ENCODE measurements at places on chromosomes 13 and 19.

GRCh38 chr13:73935991-73936390 lies 198.2 kb downstream of the KLF12 start:
- DNase-seq: no peak

DNA sequence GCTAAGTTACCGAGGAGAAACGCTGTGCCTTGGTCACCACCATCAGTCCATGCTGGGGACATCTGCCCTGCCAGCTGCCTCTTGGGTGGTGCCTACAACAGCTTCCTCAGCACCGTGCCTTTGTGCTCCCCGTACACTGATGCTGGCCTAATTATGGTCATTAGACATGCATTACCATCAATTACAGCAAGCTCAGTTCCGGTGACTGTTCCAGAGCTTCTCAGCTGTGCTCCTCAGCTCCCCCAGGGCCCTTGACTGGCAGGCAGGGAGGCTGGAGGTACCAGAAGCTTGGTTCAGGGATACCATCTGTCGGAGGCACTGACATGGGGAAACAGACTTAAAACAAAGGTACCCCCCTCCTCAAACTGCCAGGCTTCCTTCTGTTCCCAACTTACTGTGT lies 40.2 kb downstream of the CILP2 start:
- DNase-seq: no peak

DNA sequence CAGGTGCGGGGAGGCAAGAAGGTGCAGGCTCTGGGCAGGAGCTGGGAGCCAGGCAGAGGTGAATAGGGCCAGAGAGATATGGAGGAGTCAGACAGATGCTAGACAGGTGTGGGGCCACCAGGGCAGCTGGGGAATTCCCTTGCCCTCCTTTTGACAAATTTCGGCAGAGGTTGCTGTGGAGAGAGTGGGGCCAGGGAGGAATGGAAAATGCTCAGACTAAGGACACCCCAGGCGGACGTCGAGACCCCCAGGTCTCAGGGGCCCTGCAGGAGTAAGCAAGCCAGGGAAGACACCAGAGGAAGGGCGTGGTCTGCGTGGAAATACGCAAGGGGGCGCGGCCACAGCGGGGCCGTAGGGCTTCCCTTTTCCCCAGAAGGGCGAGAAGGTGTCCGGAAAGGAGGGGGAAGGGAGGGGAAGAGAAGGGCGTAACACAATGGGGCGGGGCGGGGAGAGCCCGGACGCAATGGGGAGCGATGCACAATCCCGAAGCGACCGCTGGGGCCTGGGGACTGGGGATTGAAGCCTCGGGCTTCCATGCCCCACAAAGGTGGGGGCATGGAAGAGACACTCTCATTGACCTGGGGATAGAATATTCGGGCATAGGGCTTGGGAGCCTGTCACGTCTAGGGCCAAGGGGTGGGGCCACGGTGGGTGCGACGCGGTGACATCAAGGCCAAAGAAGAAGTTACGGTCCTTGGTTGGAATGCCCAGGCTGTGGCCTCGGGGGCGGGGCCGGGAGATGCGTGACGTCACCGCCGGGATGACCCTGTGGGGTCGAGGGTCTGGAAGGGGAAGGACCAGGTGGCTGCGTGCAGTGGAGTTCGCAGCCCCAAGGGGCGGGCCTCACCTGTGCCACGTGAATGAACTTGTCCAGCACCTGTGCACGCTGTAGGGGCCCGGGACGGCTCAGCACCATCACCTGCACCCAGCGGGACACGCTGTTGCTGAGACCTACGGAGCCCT lies 8.2 kb downstream of the RASGRP4 start:
- DNase-seq: no peak

- no peak for DNase-seq
Measured at GRCh38 chr19:2728783-2729387, 7.7 kb upstream of the DIRAS1 start.

DNA sequence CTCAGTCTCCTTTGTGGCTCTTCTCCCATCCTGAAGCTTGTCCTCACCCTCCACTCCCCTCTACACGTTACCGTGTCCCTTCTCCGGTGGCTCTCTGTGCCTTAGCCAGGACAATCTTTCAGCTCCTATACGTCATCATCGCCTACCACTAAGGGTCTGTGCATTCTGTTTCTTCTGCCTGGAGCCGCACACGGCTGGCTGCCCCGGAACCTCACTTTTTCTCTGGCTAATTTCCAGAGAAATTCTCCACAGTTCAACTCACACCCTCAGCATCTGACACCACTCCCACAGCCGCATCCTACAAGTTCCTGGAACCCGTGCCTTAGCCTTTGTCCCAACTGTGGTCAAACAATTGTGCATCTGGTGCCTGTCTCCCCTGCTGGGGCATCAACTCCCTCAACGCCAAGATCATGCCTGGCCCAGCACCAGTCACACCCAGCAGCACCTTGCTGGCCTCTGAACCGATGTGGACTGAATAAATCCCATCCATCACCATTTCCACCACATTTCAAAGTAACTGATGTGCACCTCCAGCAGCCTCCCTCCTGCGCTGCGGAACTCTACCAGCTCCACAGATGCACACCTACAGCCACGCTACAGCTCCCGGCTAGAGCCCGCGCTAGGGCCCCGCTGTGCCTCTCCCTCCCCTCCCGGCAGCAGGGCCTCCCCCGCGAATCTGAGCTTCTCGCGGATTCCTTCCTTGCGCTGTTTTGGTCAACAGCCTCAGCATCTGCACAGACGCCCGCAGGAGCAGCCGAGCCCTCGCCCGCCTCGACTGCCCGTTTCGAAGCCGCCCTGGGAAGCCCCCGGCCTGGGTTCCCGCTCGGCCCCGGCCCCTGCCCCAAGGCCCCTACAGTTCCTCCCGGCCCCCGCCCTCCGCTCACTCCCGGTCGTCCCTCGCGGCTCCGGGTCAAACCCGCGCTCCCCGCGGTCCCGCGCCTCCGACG lies 689 bp downstream of the DCUN1D2 start:
- peak; percentile 54 for DNase-seq

GRCh38 chr19:19526581-19527370 lies 1.9 kb upstream of the YJEFN3 start:
- no peak for DNase-seq

DNA sequence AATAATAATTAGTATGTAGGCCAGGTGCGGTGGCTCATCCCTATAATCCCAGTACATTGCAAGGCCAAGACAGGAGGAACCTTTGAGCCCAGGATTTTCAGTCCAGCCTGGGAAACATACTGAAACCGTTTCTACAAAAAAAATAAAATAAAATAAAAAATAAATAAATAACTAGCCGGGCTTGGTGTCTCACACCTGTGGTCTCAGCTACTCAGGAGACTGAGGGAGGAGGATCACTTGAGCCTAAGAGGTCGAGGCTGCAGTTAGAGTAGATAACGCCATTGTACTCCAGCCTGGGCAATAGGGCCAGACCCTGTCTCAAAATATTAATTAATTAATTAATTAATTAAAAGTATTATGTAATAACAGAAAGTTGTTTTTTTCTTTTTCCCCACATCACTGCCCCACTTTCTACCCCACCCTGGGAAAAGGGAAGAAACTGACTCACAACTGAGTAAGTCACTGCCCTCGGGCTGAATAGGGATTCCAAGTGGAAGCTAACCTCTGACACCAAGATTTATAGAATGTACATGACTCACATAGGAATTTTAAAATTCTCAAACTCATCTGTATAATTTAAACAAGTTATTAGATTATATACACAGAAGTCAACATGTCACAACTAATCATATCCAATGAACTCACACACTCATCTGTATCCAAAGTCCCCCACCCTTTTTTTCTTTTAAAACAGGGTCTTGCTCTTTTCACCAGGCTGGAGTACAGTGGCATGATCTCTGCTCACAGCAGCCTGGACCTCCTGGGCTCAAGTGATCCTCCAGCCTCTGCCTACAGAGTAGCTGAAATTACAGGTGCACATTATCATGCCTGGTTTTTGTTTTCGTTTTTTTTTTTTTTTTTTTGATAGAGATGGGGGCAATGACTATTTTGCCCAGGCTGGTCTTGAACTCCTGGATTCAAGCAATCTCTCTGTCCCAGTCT lies 12.5 kb downstream of the ZNF611 start:
- DNase-seq: peak; percentile 91
